ENCODE measurements at places on chromosomes 11 and 22. TPM values are rescaled to one million over a fixed set of nuclear protein-coding genes. Genes with fewer than 3 reads are reported as not detected.
A peak's percentile ranks its signal among the peaks of the same experiment; 100 is the strongest.

Gene SUSD2
- total RNA-seq, result 7.0 TPM

Gene BTBD18
- not detected for total RNA-seq

Gene HPX
- 10.9 TPM for total RNA-seq

Gene FOLR2
- total RNA-seq, result not detected

Gene OR52I1
- not detected for total RNA-seq

Gene DDIAS
- 20.1 TPM for total RNA-seq

- no peak for DNase-seq
Observed at GRCh38 chr22:17792854-17793434, 18.7 kb upstream of the BID start.

GRCh38 chr22:25067851-25068421, 115.4 kb downstream of the KIAA1671 start:
- no peak for DNase-seq

DNA sequence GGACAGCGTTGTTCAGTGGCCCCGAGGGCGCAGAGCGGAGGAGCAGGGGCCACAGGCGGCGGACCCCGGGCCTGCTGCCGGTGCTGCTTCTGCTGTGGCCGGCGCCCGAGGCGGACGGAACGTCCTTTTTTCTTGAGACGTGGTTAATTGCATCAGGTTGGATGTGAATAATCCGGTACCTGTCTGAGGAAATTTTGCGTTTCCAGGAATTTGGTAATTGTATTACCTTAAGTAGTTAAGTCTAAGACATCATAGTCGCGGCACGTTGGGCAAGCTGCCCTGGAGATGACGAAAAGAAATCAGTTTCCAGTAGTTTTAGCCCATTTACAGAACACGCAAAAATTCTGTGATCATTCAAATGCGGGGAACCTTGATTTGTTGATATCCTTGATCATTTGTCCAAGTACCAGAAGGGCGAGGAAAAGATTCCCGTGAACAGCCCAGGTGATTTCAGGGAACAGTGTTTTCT, 789 bp downstream of the SPECC1L start:
- DNase-seq, result no peak

GRCh38 chr11:123357990-123358827, 71.9 kb upstream of the GRAMD1B start:
- no peak for DNase-seq

DNA sequence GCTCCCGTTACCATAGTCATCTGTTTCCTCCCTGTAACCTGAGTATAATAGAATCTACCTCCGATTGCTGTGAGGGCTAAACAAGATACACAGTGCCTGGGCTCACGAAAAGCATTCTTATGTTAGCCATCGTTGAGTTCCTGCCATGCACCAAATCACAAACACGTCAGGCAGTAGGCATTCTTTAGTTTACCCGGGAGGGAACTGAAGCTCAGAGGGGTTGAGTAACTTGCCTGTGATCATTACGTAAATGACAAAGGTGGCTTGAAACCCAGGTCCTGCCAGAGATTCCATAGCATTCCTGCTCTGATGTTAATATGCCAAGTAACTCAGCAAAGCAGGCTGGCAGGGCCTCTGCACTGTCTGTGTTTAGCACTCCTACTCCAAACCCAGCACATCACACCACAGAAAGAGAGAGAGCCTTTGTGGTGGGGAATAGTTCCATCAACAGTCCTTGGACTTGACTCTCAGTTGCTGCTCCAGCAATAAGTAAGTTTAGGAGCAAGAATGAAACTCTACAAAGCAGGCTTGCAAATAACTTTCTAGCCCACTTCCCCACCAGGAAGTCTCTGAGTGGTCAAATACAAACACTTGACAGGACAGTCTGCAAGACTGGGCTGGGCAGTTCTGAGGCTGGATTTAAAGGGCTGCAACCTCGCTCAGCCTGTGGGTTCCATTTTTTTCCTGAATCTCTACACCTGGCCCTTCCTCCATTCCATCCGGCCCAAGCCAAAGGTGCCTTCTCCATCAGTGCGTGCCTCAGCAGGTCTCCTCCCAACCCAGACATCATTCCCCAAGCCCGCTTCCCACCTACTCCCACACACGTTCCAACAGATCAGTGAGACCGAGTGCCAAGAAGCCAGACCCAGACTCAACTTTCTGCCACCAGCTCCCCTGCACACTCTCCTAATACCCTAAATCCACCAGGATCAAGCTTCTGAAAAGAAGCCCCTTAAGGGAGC, 1.1 kb downstream of the SCN2B start:
- no peak for DNase-seq

GRCh38 chr11:27873664-27874063, 173.4 kb upstream of the BDNF start:
- peak; percentile 47 for DNase-seq

DNA sequence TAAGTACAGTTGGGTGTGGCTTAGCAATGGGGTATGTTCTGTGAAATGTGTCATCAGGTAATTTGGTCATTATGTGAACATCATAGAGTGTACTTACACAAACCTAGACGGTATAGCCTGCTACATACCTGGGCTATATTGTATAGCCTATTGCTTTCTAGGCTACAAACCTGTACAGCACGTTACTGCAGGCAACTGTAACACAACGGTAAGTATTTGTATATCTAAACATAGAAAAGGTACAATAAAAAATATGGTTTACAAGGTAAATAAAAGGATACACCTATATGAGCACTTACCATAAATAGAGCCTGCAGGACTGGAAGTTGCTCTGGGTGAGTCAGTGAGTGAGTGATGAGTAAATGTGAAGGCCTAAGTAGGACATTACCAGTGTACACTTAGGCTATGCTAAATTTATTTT, 73.1 kb upstream of the GDPD4 start:
- DNase-seq, result no peak

- no peak for DNase-seq
Observed at GRCh38 chr11:69361048-69361447, 67.1 kb downstream of the MYEOV start.

- DNase-seq, result no peak
Observed at GRCh38 chr11:111570796-111571195, 30.3 kb downstream of the LAYN start.

DNA sequence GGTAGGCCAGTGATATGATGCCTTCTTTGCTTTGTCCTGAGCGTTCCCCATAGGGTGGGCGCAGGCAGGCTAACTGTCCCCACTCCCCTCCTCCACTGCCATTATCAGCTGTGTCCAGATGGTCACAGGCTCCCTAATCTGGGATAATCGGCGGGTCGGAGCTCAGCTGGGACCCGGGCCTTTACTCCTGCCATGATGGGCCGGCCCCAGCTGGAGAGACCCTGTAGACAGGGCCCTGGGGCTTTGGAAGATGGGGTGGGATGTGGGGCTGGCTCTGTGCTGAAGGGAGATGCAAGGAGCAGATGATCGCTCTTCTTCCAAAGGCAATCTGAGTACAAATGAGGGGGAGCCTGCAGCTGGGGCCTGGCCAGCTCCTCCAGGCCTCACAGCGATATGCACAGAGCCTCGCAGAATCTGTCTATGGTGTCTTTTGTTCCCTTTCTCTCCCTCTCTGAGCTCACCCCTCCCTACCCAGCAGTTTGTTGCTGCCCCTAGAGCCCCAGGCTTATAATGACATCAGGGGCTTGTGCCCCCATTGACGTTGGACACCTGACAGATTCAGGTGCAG, 11.9 kb downstream of the KLHL35 start:
- DNase-seq, result no peak

DNA sequence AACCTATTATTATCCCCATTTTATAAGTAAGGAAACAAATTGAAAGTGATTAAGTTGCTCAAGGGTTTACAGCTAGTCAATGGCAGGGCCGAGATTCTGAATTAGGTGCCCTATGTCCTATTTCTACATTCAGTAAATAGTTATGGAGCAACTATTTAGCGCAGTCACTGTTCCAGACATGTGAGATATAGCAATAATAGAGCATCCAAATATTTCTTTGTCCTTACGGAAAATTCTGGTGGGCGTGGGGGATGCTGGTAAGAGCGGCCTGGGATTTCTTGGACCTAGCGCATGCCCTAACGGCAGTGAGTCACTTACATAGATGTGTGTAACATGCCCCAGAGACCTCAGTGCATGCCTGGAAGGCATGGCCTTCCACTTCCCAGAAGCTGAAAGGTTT, 4.4 kb downstream of the DTX4 start:
- no peak for DNase-seq

- DNase-seq, result no peak
Observed at GRCh38 chr22:46023558-46023981, 46.6 kb upstream of the WNT7B start.

DNA sequence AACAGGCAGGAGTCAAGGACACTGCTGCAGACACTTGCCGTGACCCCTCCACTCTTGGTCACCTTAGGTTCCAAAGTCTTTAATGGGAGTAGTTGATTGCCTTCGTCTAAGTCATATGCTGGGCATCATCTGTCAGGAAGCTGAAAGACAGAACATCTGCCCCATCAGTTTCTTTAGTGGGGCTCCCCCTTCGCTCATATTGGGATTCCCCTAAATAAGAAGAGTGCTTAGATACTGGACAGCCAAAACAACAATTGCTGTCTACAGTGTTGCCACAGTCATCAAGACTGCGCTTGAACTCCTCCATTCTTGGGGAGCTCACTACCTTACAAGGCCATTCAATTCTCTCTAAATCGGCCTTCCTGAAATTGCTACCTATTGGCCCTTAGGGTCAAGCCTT, 58.5 kb downstream of the UBASH3B start:
- DNase-seq, result no peak

- DNase-seq, result no peak
Observed at GRCh38 chr11:47340010-47340409, 12.5 kb downstream of the MYBPC3 start.

GRCh38 chr11:128598506-128599150, 11.3 kb upstream of the ETS1 start:
- no peak for DNase-seq

DNA sequence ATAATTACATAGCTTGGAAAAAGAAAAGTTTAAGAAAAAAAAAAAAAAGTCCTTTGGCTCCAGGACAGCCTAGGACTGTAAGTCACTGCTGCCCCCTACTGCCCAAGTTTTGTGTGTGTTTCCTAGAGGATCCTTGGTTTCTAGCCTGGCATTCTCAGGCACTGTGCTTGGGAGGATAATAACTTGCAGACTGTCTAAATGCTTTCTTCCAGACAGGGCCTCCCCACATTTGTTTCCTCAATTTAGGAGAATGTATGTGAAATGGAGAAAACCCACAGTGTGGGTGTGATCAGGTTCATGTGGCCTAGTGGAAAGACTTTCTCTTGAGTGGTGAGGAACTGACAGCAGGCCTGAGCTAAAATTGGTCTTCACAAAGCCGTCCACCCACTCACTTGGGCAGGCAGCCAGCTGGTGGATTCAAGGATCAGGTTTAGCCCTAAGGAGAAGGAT, 191.0 kb downstream of the NAV2 start:
- DNase-seq, result peak; percentile 86

- DNase-seq, result no peak
Observed at GRCh38 chr22:27626675-27627443, 174.7 kb downstream of the MN1 start.

- no peak for DNase-seq
Observed at GRCh38 chr11:10514202-10514601, 26.8 kb downstream of the RNF141 start.

GRCh38 chr11:66268952-66269905, 790 bp downstream of the RAB1B start:
- DNase-seq, result peak; percentile 70

DNA sequence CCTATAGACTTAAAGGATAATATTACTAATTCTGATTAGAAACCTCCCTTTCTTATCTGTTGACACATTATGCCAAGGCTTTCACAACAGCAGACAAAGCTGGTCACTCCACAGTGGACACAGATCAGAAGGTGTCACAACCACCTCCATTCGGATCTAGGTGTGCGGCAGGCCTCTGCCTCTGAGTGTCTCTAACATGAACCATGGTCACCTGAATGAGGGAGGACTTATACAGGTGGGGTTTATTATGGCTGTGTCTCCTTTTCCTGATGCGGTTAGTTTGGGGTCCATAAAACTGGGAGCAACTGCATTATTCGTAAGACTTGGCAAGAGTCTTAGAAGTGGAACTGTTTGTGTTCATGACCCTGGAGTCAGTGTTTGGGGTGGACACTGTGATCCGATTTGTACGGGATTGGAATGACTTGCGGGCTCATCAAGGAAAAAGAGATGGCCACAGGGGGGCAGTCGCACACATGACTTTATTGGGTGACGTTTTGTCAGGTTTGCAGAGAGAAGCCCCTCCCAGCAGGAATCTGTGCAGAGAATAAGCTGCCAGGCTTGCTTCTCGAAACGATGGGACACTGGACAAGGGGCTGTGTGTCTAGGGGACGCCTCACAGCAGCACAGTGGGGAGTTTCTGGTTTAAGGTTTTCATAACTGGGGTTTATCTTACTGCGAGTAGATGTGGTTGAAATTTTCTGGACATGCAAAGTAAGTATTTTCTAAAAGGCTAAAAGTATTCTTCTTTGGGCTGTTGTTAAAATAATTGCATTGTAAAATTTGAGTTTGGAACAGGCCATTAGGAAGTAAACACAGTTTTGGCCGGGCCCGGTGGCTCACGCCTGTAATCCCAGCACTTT, 90.6 kb downstream of the GAB4 start:
- DNase-seq, result peak; percentile 75
